ENCODE measurements at places on chromosomes 7 and 10.

DNA sequence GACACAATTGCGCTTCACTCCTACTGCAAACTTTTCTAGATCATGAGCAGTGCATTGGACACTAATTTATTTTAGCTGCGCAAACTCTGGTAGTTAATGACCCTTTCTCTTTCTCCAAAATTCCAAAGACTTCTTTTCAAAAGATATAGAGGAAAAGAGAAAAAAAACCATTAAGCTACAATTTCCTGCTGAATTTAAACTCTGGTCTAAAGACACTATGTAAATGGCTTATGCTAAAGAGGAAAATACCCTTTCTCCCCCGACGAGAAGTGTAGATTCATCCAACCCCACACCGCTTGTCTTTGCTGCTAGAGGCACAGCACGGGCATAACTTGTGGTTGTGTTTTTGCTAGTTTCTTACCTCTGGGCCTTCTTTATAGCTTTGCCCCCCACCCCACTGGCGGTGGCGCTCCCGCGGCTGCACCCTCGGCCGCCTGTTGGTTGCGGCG, 84.1 kb downstream of the SNX10 start:
- DNase-seq, result no peak

DNA sequence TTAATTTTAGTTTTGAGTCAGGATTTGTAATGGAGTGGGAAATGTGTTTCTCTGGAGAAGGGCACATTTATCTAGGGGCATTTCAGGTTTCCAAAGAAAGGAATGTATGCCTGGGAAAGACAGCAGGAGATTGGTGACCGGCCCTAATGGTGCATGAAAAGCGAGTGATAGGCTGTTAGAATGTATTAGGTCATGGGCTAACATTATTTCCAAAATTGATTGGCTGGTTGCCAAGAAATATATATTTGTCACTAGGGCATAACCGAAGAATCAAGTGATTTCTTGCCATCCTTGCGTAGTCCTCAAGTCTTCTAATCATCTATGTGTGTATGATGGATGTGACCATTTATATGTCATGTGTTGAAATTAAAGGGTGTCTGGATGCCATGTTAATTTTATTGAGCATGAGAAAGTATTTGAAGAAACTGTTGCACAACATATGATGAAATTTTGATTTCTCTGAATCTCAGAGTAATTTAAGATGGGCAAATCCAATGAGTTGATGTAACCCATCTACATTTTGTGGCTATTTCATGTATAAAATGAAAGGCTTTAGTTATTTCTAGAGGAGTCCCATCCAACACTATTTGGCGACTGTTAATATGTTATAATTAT, 248.4 kb downstream of the BMPER start:
- DNase-seq, result no peak

- no peak for DNase-seq
These were observed 5.2 kb upstream of the MOGAT3 start for GRCh38 chr7:101205901-101206664.

DNA sequence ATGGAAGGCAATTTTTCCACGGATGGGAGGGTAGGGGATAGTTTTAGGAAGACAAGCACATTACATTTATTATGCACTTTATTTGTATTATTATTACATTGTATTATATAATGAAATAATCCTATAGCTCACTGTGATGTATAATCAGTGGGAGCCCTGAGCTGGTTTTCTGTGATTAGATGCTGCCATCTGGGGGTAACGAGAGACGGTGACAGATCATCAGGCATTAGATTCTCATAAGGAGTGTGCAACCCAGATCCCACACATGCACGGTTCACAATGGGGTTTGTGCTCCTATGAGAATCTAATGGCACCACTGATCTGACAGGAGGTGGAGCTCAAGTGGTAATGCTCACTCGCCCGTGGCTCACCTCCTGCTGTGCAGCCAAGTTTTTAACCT, 103.9 kb upstream of the STK17A start:
- DNase-seq, result peak; percentile 27

- DNase-seq, result no peak
These were observed 1.1 kb upstream of the SEMA4G start for GRCh38 chr10:100968062-100968736.

- DNase-seq, result peak; percentile 75
These were observed 197.4 kb downstream of the RNLS start for GRCh38 chr10:88385601-88386203.

- no peak for DNase-seq
These were observed 14.3 kb upstream of the DMBT1 start for GRCh38 chr10:122546242-122546641.

- DNase-seq, result peak; percentile 82
These were observed 179.0 kb downstream of the NOC3L start for GRCh38 chr10:94183666-94184264.
